ENCODE measurements at places on chromosomes 12 and 14.

GRCh38 chr14:64760146-64760755, 56.0 kb downstream of the PLEKHG3 start:
- no peak overlapping the region for H3K4me3 ChIP-seq
- no peaks in the 10 kb centered on the region for H3K36me3 ChIP-seq
- peaks cover 52% of the 10 kb centered on the region for H3K4me1 ChIP-seq
- DNase-seq: peak; percentile 42
- H3K27me3 ChIP-seq: no peaks in the 10 kb centered on the region

- H3K27ac ChIP-seq: peak overlapping the region; percentile 35
- no peaks in the 10 kb centered on the region for H3K27me3 ChIP-seq
- peak overlapping the region; percentile 48 for H3K4me3 ChIP-seq
- peaks cover 24% of the 10 kb centered on the region for H3K4me1 ChIP-seq
- no peaks in the 10 kb centered on the region for H3K36me3 ChIP-seq
These were observed 22.2 kb upstream of the GPR132 start for GRCh38 chr14:105087308-105087962.

GRCh38 chr12:32549675-32550079, 129.4 kb upstream of the DNM1L start:
- DNase-seq: peak; percentile 61

GRCh38 chr14:84036840-84037239, 1493.1 kb upstream of the FLRT2 start:
- H3K4me1 ChIP-seq: no peaks in the 10 kb centered on the region
- no peaks in the 10 kb centered on the region for H3K36me3 ChIP-seq
- H3K4me3 ChIP-seq: no peak overlapping the region

DNA sequence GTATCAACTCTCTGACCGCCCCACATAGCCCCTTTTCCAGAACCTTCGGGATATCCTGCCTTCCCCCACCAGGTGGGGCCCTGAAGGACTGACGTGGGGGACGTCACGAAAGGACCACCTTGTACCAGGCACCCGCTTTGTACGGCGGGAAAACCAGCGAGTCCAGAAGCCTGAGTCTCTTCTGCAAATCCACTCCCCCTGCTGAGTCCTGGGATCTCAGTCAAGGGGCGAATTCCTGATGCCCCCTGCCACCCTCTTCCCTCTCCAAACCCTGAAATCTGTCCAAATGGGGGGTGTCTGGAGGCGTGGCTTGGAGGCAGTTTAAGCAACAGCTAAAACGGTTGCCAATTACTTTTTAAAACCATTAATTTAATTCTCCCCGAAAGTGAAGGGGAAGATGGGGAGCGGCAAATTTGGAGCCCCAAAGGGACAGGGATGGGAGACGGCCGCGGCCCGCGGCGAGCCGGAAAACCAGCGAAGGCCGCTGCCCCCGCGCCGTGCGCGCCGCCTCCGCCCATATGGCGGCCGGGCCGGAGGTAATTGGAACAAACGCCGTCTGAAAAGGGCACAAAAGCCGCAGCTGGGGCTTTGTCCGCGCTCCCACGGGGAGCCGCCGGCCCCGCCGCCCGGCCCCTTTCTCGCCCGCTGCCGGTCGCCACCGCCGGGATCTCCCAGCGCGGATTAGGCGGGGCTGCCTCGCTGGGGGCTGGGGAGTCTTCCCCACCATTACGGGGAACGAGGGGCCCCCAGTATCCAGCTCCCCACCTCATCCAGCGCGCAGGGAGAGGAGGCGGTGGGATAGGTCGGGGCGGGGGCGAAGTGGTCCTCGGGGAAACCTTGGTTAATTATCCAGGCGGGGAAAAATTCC, 6.6 kb downstream of the LHX5 start:
- H3K27ac ChIP-seq: no peak overlapping the region
- no peaks in the 10 kb centered on the region for H3K36me3 ChIP-seq
- H3K27me3 ChIP-seq: peaks cover 84% of the 10 kb centered on the region
- H3K4me3 ChIP-seq: no peak overlapping the region
- DNase-seq: no peak

GRCh38 chr14:100892496-100893227, 10.9 kb downstream of the RTL1 start:
- no peak overlapping the region for H3K27ac ChIP-seq
- no peaks in the 10 kb centered on the region for H3K4me1 ChIP-seq
- H3K36me3 ChIP-seq: peaks cover 64% of the 10 kb centered on the region
- peaks cover 2% of the 10 kb centered on the region for H3K27me3 ChIP-seq
- no peak overlapping the region for H3K4me3 ChIP-seq

DNA sequence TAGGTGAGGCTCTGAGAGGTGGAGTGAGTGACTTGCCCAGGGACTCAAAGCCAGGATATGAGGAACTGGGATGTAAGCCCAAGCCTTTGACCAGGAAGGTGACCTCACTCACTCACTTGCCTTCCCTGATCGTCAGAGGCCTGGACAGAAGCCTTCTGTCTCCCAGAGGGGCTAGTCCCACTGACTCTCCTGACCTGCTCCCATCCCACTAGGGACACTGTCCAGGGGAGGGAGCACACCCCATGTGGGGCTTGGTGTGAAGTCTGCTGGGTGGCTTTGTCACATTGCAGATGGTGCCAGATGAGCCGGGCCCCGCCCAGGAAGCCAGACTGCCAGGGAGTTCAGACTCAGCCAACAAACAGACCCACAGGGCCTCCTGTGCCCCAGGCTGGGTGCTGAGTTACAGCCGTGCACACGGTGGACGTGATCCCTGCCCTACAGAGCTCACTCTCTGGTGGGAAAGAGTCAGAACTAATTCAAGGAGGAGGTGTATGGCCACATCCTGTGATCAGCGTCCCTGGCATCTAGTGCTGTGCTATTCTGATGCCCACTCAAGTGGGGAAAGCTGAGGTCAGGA, 28.3 kb downstream of the MMAB start:
- peaks cover 20% of the 10 kb centered on the region for H3K27me3 ChIP-seq
- no peak overlapping the region for H3K27ac ChIP-seq
- H3K4me3 ChIP-seq: no peak overlapping the region
- no peaks in the 10 kb centered on the region for H3K36me3 ChIP-seq
- peak; percentile 37 for DNase-seq
- no peaks in the 10 kb centered on the region for H3K4me1 ChIP-seq
